ENCODE measurements at places on chromosomes 6 and 20. TPM values are rescaled to one million over a fixed set of nuclear protein-coding genes. Genes with fewer than 3 reads are reported as not detected.

The GRM4 gene
- under 0.01 TPM for total RNA-seq

The OR12D3 gene
- total RNA-seq: not detected

The FOXF2 gene
- total RNA-seq: 0.25 TPM

The GSTA2 gene
- total RNA-seq: not detected

The TGM3 gene
- not detected for total RNA-seq

The MYLK4 gene
- total RNA-seq: 0.25 TPM

The MTO1 gene
- 51.1 TPM for total RNA-seq

The PDE7B gene
- total RNA-seq: 2.5 TPM

The NRM gene
- total RNA-seq: 4.0 TPM

The VSTM2L gene
- 0.66 TPM for total RNA-seq

The GABBR1 gene
- 11.8 TPM for total RNA-seq

The AIF1 gene
- not detected for total RNA-seq

The SIRPD gene
- total RNA-seq: not detected

The HLA-F gene
- total RNA-seq: 1.4 TPM

The SULF2 gene
- 2.0 TPM for total RNA-seq

The SNRPB gene
- total RNA-seq: 345 TPM

The ZNF322 gene
- total RNA-seq: 15.5 TPM

The FKBP1C gene
- total RNA-seq: 0.12 TPM

The REV3L gene
- 47.7 TPM for total RNA-seq

The APCDD1L gene
- total RNA-seq: 11.0 TPM

The TRAPPC3L gene
- total RNA-seq: not detected

The C6orf132 gene
- 1.5 TPM for total RNA-seq

The HTR1E gene
- total RNA-seq: under 0.01 TPM

The AVP gene
- total RNA-seq: not detected

The TMEM200A gene
- 116 TPM for total RNA-seq

The PIGU gene
- 8.2 TPM for total RNA-seq

The HLA-DQB1 gene
- not detected for total RNA-seq

The IP6K3 gene
- 0.22 TPM for total RNA-seq

The GOPC gene
- total RNA-seq: 69.8 TPM

The BPIFB2 gene
- not detected for total RNA-seq

The MCHR2 gene
- not detected for total RNA-seq

The GRM1 gene
- not detected for total RNA-seq

The SOX18 gene
- 0.12 TPM for total RNA-seq

The CTAGE9 gene
- not detected for total RNA-seq

The DEFB127 gene
- not detected for total RNA-seq

The SNTA1 gene
- total RNA-seq: 15.7 TPM

The TOX2 gene
- 1.6 TPM for total RNA-seq

The LTB gene
- not detected for total RNA-seq

The CBFA2T2 gene
- total RNA-seq: 4.3 TPM

The FUT9 gene
- total RNA-seq: not detected

The BTN1A1 gene
- total RNA-seq: not detected

The NHLRC1 gene
- total RNA-seq: 2.7 TPM

The KHDC1L gene
- not detected for total RNA-seq

The TSPYL4 gene
- 10.3 TPM for total RNA-seq

The CGA gene
- not detected for total RNA-seq

The MOXD1 gene
- 44.4 TPM for total RNA-seq

The CST2 gene
- not detected for total RNA-seq

The EFCAB8 gene
- total RNA-seq: not detected

The BNIP5 gene
- not detected for total RNA-seq

The GGTLC1 gene
- total RNA-seq: not detected

The CNKSR3 gene
- total RNA-seq: 5.9 TPM

The SIGLEC1 gene
- not detected for total RNA-seq

The PRND gene
- 0.12 TPM for total RNA-seq

The CDS2 gene
- 44.0 TPM for total RNA-seq

The TFAP2D gene
- not detected for total RNA-seq

Data from uterine smooth muscle cell (primary cell).